ENCODE measurements at places on chromosomes 1 and 21.

GRCh38 chr21:34770576-34770975 lies 101.8 kb downstream of the CLIC6 start:
- DNase-seq, result no peak

GRCh38 chr1:42340093-42340492 lies 5.1 kb upstream of the FOXJ3 start:
- peak; percentile 99 for DNase-seq

GRCh38 chr1:173341307-173341706 lies 134.2 kb upstream of the TNFSF4 start:
- no peak for DNase-seq

DNA sequence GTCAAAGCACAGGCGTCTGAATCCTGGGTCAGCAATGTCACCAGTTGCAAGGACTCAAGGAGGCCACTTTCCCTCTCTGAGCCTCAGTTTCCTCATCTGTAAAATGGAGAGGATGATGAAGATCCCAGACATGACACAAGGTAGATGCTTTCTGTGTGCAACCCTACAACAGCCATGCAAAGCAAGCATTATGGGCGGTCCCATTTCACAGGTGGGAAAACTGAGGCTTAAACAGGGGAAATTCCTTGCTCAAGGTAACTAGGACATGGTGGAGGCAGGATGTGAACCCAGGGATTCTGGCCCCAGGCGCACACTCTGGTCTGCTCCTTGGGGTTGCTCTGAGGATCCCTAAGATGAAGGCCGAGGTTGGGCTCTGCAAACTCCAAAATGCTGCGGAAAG lies 311.0 kb downstream of the PTPRU start:
- DNase-seq, result no peak

DNA sequence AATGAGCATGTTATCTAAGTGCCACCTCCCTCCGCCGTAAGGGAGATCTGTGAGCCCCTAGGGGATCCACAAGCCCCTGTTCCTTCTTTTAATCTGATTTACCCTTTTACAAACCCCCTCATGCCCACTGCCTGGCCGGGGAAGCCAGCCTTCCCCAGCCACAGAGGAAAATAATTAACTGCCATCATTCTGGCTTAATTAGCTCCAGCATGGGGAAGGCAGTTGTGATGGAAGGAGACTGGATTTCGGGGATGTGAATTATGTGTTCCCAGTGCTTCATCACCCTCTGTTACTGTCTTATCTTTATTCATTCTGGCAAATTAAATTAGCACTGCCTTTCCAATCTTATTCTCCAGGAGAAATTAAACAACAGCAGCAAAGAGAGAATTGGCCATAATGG lies 135.8 kb downstream of the PTPRU start:
- DNase-seq, result no peak

DNA sequence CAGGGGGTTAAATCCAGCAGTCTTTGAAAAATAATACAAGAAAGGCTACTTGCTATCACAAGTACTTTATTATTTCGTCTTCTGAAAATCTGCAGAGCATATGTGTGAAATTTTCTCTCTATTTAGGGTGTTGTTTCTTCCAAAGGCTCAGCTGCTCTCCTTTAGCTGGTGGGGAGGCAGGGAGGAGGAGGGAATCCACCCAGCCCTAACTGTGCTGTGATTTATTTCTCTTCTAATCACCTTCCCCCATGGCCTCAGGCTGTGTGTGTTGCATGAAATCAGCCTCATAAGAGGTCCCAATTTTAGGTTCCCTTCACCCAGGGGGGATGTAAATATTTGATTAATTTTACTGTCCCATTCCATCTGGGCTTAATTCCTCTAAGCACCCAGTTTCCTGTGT lies 77.6 kb upstream of the PGBD5 start:
- no peak for DNase-seq

DNA sequence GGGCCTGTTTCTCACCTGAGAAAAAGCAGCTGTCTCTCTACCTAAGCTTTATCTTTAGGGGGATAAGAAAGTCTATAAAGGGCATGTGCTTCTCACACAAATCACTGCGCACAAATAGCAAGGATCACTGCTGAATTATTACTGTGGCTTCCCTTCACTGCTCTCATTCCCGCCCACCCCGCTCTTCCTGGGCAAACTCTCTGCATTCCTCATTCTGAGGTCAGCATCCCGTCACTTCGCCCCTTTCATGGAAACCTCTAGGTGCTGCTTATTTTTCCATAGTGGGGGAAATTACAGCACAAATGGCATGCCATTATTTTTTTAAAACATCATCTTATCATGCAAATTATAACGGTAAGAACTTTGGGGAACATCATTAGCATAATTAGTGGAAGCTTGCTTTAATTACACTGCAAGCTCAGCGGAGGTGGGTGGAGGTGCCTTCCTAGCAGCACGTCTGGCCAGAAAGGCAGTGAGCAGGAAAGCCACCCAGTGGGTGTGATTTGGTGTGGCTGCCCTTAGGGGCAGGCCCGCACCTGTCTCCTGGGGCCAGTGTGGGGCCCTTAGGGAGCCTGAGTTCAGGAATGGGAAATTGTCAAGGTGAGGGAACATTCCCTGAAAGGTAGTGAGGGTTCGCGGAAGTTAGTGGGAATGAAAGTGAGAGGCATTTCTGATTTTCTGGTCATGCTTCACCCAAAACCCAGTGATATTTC lies 105.9 kb downstream of the LAMC2 start:
- no peak for DNase-seq

DNA sequence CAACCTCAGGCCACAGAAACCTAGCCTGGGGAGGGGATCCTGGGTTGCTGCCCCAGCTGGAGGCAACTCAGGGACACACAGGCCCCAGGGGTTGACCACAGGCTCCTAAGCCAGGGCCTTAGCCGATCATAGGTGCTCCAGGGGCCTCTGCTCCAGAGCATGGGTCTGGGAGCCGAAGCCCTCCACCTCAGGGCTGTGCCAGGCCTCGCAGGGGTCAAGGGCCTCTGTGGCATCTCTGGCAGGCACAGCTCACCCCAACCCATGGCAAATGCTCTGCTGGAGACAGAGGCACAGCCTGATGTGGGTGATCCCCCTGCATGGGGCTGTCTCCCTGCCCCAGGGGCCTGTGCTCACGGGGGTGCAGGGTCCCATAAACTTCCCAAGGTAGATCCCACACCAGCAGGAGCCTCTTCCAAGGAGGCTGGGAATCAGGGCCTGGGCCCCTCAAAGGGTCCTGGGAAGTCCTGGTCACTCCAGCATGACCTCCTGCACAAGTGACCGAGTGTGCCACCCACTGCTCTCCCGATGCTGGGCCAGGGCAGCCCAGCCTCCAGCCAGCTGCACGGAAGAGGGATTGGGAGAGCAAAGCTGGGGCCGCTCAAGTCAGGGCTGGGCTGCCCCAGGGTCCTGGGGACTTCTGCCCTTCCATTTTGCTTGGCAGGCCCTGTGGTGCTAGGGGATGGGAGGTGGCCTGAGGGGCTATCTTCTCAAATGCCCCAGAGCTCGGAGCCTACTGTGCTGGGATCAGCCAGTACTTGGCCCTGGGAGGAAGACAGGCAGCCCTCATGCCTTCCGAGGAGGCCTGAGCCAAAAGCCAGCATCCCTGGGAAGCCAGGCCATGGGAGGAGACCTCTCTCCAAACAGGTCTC lies 22.2 kb upstream of the PRSS38 start:
- DNase-seq, result no peak

GRCh38 chr1:9822897-9823692 lies 670 bp downstream of the CLSTN1 start:
- DNase-seq, result no peak

DNA sequence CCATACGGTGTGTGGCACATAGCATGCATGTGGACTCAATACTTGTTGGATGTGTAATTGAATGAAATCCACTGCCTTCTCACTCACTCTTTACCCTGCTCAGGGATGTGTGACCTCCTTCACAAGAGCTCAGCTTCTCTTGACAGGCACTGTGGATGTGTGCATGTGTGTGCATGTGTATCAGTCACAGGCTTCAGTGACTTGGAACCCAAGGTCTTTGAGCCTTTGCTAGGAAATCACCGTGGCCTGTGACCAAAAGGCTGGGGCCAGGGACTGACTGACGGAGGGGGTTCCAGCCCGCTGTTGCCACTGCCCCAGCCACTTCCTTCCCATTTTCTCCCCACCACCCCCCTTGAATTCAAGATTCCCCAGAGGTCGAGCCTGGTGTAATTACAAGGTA lies 144.4 kb upstream of the POU3F1 start:
- DNase-seq, result no peak

GRCh38 chr1:54607821-54608565 lies 15.3 kb downstream of the FAM151A start:
- no peak for DNase-seq

GRCh38 chr1:164191191-164191590 lies 367.8 kb upstream of the PBX1 start:
- no peak for DNase-seq

GRCh38 chr1:207346513-207346912 lies 25.0 kb downstream of the CD55 start:
- DNase-seq, result no peak

DNA sequence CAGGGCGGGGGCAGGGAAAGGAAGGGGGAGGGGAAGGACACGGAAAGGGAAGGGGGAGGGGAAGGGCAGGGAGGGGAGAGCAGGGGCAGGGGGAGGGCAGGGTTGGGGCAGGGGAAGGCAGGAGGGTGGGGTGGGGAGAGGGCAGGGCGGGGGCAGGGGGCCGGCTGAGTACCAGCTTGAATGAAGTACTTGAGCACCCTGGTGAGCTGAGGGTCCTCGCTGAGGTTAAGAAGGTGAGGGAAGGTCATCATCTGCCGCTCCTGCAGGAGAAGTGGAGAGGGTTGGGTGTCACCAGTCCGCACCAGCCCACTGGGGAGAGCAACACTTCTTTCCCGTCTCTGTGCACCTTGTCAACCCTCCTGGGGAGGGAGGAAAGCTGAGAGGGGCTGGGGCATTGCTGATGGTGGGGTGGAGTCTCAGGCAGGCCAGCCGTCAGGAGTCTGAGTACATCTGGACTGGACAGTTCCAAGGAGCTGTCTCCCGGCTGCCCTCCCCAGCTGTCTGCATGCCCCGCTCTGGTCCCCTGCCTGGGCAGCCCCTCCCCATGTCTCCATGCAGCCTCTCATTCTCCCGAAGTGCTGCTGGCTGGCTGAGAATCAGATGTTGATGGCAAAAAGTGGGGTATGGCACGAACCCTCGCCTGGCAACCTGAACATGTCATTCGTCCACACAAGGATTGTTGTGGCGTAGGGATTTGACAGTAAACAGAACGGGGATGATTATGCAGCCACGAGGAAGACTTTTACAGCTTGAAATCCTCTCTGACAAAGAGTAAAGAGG lies 70.0 kb downstream of the SCCPDH start:
- DNase-seq, result no peak

- DNase-seq, result peak; percentile 19
Measured at GRCh38 chr1:11784993-11785769, 20.6 kb downstream of the MTHFR start.

DNA sequence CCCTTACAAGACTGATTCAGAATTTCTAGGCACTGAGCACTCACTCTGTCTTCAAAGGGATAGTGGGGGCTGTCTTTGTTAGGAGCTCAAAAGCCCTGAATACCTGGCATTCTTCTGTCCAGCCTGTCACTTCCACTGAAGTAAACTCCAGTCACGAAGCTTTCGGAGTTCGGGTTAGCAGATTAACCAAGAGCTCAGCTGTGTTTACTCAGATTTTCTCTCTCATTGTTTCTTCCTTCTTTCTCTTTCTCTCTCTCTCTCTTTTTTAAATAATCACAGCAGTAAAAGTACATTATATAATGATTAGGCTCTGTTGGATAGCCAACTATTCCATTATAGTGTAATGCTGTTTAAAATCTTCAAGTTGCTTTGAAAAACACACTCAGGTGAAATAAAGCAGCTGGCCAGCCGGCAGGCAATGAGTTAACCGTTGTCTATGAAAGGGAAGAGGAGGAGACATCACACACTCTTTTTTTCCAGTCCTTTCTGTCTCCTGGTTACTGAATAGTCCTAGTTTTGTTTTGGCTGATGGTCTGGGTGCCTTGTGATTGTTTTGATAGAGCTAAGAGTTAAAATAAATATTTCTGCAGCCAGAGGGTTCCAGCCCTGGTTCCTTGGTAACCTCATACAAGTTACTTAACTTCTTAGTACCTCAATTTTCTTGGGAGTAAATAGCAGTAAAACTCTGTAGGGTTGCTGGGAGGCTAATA lies 89.8 kb downstream of the ADSS2 start:
- no peak for DNase-seq

- no peak for DNase-seq
Measured at GRCh38 chr1:16903054-16903453, 7.3 kb downstream of the RNU1-2 start.

Measured in SHP77 (cell line).